Stimulated activated CD4-positive, alpha-beta T cell treated with anti-CD3 and anti-CD28 coated beads, Interleukin-2, amount 100 ng/mL, for 4 hours (primary cell): ENCODE measurements at places on chromosomes 13 and 19.

DNA sequence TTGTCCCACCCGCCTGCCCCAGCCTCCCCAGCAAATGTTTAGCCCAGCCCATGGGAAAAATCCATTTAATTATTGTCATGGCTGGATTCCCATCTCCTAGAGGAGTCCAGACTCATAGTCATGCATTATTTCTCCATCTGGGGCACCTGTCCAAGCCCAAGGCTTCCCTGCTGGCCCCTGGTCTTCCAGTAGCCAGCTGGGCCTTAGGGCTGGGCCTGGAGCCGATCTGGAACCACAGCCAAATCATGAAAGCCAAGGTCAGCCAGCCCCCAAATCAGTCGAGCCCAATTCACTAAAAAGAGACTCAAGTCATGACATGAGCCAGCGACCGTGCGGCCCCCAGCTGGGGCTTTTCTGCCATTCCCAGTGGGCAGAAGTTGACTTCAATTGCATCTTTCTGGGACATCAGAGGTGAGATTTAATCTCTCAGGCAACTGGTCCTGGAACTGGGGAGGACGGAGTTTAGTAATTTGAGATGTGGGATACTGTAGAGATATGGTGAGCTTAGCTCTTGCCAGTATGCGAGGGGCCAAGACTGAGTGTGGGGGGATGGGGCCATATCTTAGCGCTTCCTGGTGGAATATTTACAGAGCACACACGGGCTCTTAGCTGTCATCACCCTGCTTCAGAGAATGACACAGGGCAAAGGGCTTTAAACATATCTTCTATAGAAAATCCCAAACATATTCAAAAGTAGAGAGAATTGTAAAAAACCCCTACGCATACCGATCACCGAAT lies 9.4 kb upstream of the PGLYRP2 start:
- no peak for DNase-seq

GRCh38 chr19:51668216-51668615 lies 21.6 kb upstream of the SIGLEC14 start:
- no peak for DNase-seq

GRCh38 chr13:87533776-87534175 lies 137.4 kb upstream of the SLITRK5 start:
- no peak for DNase-seq

DNA sequence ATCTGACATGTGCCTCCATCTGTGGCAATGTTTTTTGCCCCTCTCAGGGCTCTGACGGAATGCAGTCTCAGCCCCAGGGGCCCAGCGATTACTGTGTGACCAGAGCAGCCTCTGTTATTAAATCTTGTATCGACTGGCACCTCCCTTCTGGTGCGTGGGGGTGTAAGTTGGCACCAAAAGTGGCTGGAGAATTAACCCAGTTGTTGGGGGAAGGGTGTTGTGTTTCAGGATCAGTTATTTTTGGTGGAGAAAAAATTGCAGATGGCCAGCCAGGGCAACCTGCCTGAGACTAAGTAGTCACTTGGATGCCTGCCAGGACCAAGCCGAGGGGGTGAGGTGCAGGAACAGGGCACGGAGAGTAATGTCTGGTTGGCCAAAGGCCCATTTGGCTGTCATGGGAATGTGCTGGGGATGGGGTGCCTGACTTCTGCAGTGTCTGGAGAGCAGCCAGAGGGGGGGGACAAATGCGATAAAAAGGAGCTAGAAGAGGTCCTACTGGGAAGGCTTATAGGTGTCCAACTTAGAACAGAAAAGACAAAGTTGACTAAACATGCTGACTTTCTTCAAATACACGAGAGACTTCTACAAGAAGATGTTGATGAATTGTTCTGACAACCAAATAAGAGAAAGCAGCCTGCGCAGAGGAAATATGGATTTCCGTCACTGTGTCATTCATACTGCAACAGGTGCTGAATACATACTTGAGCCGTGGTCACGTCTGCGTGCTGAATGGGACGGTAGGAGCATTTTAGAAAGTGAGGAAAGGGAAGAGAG lies 69.8 kb downstream of the SIAH3 start:
- no peak for DNase-seq

DNA sequence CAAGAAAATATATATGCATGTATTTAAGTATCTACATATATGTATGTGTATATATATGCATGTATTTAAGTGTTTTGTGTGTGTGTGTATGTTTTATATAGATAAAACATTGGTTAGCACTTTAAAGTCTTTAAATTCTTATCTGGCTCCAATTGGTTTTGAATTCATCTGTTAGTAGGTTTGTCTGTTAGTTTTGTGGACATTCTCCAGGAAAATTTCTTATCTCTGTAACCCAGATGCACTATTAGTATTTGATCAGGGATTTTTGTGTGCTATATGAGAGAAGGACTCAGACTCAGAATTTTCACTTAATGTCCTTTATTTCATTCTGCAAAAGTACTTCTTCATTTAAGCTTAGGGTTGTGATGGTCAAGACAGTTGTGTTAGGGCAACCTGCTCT lies 103.1 kb downstream of the ITGBL1 start:
- DNase-seq = no peak

GRCh38 chr19:14328406-14328805 lies 52.8 kb upstream of the ADGRE5 start:
- no peak for DNase-seq

- DNase-seq = no peak
Measured at GRCh38 chr13:40452741-40453334, 213.6 kb downstream of the FOXO1 start.

- DNase-seq = no peak
Measured at GRCh38 chr13:111957913-111958450, 109.0 kb upstream of the SOX1 start.

GRCh38 chr19:38287604-38288003 lies 16.4 kb upstream of the C19orf33 start:
- no peak for DNase-seq

DNA sequence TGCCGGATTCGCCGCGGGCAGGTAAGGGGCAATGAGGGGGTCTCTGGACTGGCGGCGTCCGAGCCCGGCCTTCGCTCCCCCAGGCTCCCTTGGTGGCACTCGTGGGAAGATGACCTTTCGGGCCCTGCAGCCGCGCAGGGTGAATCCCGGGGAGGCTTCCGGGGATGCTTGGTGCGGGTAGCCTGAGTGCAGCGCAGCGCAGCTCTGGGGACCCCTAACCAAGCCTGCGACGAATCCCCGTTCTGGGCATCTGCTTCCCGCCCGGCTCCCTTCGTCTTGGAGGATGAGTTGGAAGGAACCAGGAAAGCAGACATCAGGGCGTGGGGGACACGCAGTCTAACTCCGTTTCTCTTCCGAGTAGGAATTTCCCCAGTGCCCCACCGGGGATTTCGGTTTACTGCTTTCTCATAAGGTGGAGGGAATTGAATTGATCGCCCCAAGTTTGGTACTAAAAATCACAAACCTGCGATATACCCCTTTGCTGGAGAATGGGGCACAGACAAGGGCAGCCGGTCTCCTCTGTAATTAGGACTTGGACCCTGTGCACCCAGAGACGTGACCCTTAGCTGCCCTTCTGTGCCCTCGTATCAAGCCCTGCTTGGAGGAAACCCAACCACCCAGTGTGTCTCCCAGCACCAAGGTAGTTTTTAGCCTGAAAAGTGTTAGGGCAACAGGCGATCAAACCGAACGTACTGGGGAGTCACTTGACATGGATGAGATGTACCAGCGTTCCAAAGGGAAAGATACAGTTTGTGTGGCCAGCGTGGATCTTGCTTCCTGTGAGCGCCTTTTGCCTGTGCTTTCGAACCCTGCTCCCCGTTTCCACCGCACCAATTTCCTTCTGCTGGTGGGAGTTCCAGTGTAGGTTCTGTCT lies 1.0 kb downstream of the GPC5 start:
- no peak for DNase-seq

DNA sequence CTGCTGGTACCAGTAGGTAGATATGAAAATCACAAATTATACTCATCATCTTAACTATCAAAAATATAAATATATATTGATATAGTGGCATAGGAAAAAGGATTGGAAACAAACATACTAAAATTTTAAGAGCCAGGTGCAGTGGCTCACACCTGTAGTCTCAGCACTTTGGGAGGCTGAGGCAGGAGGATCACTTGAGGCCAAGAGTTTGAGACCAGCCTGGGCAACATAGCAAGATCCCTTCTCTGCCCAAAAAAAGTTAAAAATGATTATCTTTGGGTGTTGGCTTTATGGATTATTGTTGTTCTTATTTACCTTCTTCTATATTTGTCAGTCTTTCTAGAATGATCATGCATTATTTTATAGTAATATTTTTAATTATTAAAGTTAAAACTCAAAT lies 53.4 kb downstream of the FLT1 start:
- no peak for DNase-seq

DNA sequence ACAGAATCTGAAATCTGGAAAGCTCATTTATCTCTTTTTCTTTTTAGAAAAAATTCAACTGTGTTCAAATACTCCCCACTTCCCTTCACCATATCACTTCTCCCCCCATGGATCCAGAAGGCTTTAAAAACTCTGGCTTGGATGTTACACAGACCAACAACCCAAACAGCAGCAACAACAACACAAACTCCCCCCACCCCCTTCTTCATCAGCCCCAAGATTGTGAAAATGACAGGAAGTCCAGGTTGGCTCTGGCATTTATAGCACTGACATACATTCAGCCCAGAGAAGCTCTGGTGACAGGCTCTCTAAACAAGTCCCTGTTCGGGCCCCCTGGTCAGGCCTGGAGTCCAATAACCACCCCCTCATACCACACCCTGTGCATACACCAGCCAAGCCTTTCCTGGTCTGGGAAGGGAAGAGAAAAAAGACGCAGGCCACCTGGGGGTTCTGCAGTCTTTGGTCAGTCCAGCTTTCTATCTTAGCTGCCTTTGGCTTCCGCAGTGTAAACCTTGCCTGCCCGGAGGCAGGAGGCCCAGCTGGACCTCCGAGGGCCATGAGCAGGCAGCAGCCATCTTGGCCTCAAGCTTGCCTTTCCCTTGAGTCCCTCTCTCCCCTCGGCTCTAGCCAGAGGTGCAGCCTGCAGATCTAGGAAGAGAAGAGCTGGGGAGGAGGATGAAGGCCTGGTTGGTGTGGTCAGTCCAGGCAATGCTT lies 6.8 kb downstream of the CDX2 start:
- DNase-seq = no peak

GRCh38 chr19:31594701-31595100 lies 245.5 kb upstream of the TSHZ3 start:
- no peak for DNase-seq

- no peak for DNase-seq
Measured at GRCh38 chr19:2027361-2027760, 11.8 kb upstream of the BTBD2 start.

GRCh38 chr19:16051254-16052025 lies 24.9 kb upstream of the TPM4 start:
- peak; percentile 25 for DNase-seq

DNA sequence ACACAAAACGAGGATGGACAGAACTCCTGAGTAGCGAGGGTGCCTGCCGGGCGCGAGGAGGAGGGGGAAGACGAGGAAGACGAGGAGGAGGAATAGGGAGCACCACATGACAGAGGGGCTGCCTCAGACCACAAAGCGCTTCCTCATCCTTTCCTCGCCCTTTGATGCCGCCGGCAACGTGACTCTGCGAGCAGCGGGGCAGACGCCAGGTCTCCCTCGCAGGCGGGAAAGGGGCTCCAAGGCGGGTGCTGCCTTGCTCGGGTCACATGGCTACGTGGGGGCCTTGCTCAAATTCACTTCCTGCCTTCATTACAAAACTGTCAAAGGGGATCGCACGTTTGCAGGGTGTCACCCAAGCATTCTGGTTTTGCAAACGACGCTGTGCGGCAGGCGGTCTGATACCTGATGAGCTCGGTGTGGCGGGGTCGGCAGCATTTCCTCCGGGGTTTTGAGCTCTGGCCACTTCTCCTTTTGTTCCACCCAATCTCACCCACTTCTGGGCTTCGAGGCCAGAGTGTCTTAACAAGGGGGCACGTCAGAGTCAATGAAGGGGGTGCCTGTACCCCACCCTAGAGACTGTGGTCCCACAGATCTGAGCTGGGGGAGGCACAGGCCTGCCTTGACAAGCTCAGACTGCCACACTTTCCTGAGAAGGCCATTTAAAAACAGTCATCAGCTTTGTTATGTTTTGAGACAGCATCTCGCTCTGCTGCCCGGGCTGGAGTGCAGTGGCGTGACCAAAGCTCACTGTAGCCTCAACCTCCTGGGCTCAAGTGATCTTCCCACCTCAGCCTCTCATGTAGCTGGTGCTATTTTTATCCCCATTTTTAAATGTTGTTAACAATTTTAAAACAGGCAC lies 14.9 kb downstream of the MAP2K2 start:
- DNase-seq = peak; percentile 49

- no peak for DNase-seq
Measured at GRCh38 chr13:77476456-77476855, 59.0 kb upstream of the SCEL start.

GRCh38 chr19:42253245-42254088 lies 1.5 kb downstream of the ERF start:
- peak; percentile 47 for DNase-seq

GRCh38 chr13:90483906-90484305 lies 863.6 kb upstream of the MIR17HG start:
- no peak for DNase-seq

- DNase-seq = no peak
Measured at GRCh38 chr19:41195675-41196497, 2.9 kb downstream of the CYP2S1 start.

DNA sequence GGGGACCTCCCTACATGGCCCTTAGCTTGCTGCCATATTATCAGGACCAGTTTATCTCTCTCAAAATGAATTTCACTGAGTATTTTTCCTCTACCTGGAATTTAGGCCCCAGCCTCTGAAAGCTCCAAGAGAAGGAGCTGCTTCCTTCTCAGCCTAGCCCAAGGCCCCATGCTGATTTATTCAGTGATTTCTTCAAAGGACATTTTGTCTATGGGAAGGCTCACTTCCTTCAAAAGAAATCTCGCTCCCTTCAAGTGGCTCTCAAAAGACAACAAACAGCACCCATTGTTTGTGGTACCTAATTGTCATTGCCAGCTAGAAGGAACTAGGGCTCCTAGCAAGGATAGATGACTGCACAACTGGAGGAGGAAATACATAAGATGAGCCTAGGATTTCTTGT lies 172.4 kb downstream of the SLC7A1 start:
- DNase-seq = no peak
